Hematopoietic multipotent progenitor cell treated with erythropoietin and hydrocortisone succinate and interleukin-3 and kit ligand, for 6 days (in vitro differentiated cells): ENCODE measurements at places on chromosomes 5 and 9.

GRCh38 chr5:105952875-105953274 lies 1717.9 kb downstream of the EFNA5 start:
- DNase-seq = no peak

DNA sequence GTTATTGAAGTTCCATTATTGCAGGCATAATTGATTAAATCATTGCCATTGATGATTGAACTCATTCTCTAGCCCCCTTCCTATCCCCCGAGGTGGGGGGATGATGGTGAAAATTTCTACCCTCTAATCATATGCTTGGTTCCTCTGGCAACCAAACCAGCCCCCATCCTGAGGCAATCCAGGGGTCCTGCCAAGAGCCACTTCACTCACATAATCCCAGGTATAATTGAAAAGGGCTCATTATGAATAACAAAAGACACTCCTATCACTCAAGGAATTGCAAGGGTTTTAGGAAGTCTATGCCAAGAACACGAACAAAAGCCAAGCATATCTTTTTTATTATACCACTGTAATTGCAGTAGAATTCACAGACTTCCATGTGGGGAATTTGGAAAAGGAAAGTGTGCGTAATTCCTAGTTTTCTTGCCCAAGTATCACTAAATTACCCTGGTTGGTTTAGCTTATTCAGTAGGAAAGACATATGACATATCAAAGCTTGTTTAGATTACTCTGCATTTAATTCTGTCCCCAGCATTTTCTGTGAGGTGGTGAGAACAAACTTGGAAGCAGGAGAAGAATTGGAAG lies 130.7 kb upstream of the TAF11L2 start:
- DNase-seq = no peak

GRCh38 chr9:69936427-69936826 lies 107.2 kb upstream of the MAMDC2 start:
- DNase-seq = no peak

DNA sequence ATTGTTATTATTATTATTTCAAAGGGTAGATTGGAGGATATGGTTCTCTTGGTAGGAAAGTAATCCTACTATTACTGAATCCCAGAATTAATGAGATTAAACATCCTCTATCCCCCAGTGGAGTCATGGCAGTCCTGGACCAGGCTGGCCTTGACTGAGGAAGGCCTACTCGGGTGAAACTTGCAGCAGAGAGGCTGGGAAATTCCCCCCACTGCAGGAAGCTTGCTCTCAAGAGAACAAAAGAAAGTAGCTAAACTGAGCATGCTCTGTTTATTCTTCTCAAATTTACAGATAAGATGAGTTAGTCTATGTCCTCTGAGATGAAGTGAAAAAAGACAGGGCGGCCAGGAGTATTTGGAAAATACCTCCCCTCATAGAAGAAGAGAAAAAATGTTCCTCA lies 233.9 kb upstream of the RPS23 start:
- no peak for DNase-seq

DNA sequence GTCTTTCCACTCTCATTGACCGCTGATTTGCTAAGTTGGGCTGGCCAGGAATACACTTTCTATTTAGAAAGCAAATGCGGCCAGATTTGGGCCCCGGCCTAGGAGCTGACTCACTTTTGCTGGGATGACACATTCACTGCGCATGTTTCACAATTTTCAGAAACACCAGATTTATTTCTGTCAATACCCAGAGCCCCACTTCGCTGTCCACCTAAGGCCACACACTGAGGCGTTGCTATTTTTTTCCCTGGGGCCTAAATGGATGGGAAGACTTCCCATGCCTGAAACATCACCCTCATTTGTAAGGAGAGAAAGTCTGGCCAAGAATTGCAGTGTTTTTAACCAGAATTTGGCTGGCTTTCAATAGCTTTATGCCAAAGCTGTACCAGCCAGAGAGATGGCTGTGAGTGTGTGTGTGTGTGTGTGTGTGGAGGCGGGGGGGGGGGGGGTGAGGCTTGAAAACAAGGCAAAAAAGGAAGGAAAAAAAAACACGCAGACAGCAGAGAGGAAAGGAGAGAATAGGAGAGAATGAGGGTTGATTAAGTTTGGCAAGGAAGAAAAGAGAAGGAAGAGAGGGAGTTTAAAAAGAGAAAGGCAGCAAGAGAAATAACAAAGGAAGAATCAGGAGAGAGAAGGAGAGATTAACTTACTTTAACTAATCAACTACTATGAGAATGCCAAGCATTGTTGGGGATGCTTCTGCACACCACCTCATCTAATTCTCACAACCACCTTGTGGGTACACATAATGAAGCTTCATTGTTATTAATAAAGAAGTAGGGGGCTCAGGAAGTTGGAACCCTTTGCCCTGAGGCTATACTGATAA lies 261.4 kb upstream of the KLF4 start:
- no peak for DNase-seq

GRCh38 chr5:119332208-119332607 lies 23.6 kb upstream of the TNFAIP8 start:
- no peak for DNase-seq

GRCh38 chr5:31251032-31251431 lies 57.5 kb downstream of the CDH6 start:
- no peak for DNase-seq

DNA sequence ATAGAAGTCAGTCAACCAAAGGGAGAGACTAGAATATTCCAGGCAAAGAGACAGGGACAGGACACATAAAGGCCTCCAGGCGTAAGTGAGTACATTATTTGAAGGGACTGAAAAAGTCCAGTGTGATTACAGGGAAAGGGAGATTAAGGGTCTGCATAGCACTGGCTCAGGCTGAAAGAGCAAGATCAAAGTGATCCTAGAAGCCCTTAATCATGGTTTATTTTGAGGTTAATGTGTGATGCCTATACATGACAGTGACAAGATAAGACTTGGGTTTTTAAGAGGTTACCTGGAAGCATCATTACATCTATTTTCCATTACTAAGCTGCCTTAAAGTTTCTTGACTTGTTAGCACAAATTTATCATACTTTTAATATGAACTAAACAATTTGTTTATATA lies 25.8 kb downstream of the LMBRD2 start:
- DNase-seq = peak; percentile 17

DNA sequence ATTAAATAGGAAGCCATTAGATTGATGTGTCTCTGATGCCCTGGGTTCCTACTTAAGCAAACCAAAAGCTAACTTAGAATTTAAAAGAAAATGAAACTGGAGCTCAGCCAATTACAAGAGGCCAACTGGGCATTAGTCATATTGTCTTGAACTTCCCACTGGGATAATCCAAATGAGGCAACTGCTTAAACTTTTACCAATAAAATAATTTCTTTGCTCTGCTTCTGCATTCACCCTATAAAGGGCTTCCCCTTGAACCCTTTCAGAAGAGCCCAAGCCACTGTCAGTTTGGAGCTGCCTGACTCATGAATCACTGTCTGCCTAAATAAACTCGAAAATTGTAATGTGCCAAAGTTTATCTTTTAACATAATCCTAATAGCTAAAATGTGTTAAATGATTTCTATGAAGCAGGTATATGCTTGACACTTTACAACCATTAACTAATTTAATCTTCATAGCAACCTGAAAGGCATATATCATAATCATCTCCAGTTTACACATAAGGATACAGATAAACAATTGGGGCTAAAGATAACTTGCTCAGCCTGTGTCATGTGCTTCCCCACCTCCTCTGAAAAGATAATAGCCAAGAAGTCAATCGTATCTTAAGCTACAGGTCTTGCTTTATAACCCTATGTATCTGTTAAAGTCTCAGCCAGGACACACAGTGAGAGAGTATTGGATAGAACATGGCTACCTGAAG lies 11.5 kb downstream of the GPR150 start:
- DNase-seq = peak; percentile 40

DNA sequence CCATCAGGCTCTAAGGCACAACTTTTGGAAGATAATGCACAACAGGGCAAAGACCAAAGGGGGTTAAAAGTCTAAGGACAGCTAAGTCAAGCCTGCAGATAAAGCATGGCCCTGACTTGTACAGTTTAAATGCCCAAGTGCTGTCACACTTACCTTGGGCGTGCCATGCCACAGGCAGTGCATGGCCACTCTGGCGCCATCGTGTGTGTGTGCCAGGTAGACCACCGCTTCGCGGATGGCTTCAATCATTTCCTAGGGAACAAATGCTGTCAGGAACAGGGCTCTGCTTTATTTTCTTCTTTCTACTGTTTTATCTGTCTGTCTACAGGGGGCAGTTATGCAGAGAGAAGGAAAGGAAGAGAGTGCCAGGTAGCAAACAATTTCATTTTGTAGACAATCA lies 19.3 kb downstream of the PUM3 start:
- peak; percentile 37 for DNase-seq

DNA sequence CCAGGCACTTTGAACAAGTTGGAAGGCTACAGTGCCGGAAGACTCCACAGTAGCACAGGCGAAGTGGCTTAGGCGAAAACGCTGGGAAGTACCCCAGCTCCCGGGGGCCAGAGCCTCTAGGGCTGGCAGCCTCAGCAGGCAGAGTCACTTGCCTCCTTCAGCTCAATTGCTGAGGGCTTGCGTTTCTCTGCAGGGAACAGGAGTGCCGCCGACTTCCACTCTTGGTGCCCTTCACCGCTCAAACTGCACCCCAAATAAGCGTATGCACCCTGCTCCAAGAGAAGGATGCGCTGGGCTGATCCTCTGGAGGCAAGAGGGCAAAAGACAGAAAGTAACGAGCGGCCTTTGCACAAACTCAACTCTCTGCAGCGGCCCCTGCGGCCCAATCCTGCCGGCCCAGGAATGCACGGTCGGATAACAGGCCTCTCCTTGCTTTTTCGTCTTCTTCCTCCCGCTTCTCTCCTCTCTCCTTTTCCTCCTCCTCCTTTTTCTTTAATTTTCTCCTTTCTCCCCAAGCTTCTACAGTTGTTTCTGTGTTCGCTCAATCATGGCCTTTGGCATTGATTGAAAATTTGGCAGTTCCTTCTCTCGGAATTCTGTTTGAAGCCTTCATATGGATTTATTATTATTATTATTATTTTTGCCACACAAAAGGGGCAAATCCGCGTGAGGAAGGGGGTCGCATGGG lies 1.1 kb upstream of the S1PR3 start:
- DNase-seq = no peak

DNA sequence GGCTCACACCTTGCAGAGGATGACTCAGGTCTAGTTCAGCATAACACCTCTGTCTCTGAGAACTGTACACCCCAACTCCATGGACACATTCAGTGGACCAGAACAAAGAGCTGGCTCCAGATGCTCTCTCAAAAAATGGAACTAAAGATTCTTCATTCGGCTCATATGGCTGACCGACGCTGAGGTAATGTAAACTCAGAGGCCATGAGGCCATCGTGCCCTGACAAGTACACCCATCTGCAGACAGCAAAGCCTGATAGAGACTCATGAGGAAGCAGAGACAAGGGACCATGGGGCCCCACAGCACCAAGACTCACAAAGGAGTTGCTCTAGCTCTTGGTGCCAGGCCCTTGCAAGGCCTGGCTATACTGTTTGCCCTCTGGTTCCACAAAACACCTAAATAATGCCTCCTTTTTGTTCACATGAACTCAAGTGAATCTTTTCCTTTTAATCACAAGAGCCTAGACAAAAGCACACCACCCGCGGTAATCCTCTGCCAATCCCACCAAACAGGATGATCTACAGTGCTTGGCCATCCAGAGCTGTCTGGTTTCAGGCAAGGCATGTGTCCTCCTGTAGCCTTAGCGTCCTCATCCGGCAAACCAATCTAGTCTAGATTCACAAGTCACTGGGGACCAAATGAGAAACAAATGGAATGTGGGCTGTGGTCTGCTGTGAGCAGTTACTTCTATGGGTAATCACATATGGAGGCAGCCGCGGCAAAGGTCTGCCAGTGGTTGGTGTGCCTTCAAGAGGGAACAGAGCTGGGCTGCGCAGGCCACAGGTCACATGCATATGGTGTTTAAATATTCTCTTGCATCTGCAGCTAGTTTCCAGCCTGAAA lies 22.7 kb downstream of the MED27 start:
- DNase-seq = no peak

GRCh38 chr9:18905883-18906629 lies 127.0 kb downstream of the SAXO1 start:
- no peak for DNase-seq

- DNase-seq = no peak
These were observed 174.5 kb downstream of the AOPEP start for GRCh38 chr9:94901019-94901363.

GRCh38 chr5:120613729-120614128 lies 149.6 kb downstream of the PRR16 start:
- no peak for DNase-seq

DNA sequence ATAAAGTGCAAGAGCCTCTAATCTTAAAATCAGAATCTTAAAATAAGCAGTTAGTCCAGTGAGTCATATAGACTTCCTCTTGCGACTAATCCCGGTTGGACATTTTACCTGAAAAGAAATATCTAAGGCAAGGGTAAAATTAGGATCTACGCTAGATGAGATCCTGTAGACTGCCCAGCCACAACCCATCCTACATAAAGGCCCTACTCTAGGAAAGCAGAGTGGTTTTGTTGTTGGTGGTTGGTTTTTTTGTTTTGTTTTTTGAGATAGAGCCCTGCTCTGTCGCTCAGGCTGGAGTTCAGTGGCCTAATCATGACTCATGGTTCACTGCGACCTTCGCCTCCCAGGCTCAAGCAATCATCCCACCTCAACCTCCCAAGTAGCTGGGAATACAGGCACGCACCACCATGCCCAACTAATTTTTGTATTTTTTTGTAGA lies 6.9 kb downstream of the TSC1 start:
- DNase-seq = peak; percentile 15

DNA sequence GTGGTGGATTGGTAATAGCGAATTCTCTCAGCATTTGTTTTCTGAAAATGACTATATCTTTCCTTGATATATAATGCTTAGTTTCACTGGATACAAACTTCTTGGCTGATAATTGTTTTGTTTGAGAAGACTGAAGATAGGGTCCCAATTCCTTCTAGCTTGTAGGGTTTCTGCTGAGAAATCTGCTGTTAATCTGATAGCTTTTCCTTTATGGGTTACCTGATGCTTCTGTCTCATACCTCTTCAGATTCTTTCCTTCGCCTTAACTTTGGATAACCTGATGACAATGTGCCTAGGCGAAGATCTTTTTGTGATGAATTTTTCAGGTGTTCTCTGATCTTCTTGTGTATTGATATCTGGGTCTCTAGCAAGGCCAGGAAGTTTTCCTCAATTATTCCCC lies 94.7 kb upstream of the ACO1 start:
- no peak for DNase-seq

- peak; percentile 83 for DNase-seq
These were observed 63.0 kb upstream of the CTSL start for GRCh38 chr9:87662808-87663528.

- DNase-seq = no peak
These were observed 98.0 kb downstream of the ANKH start for GRCh38 chr5:14773588-14773987.

- DNase-seq = no peak
These were observed 45.9 kb downstream of the TEK start for GRCh38 chr9:27154908-27155307.
